ENCODE measurements at places on chromosomes 2 and 18.
A peak's percentile ranks its signal among the peaks of the same experiment; 100 is the strongest.

GRCh38 chr18:58476022-58476421 lies 152.9 kb downstream of the ALPK2 start:
- DNase-seq = no peak

- no peak for DNase-seq
Observed at GRCh38 chr2:183034806-183035205, 3.5 kb downstream of the NCKAP1 start.

DNA sequence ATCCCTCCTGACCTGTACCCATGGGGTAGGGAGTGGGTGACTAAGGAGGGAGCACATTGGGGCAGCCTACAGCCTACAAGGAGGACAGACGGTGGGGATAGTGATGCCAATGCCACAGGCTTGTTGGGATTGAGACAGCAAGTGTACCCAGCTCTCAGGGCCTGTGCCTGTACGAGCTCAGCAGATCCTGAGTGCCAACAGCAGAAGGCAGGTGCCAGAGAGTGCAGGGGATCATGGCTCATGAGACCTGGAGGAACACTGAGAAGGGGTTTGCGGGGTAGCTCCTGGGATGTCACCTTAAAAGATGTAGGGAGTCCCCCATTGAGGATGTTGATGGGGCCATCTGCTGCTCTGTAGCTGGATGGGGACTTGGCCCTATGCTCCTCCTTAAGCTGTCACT lies 10.3 kb upstream of the SNED1 start:
- no peak for DNase-seq

DNA sequence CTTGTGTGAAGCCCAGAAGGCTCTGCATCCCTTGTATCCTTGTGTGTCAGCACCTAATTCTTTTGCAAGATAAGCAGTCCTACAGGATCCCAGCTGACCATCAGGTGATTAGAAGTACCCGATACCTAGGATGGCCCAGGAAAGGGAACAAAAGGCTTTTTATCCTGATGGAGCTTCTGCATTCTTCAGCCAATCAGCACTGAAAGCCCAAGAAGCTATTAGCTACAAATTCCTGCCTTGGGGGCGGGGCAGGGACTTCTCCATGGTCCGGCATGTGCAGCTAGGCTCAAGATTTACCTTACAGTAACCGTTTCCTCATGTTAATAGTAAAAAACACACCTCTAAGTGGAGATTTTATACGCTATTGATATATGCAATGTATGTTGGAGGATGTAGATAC lies 264.6 kb upstream of the THUMPD2 start:
- DNase-seq = no peak

DNA sequence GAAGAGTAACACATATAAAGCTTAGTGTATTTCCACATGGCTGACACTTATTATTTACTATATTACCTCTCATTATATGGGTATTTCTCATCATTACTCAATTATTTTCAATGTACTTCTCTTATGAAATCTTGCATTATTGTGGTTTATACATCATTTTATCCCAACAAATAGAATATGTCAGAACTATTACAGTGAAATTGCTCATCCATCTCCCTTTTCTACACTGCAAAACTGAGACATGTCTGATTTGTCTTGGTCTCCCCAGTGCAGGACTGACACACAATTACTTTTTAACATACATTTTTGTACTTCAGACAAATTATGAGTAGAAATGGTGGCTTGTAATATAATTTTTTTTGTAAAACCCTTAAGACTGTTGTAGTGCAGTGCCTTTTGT lies 600.9 kb downstream of the PLCL1 start:
- DNase-seq = no peak

DNA sequence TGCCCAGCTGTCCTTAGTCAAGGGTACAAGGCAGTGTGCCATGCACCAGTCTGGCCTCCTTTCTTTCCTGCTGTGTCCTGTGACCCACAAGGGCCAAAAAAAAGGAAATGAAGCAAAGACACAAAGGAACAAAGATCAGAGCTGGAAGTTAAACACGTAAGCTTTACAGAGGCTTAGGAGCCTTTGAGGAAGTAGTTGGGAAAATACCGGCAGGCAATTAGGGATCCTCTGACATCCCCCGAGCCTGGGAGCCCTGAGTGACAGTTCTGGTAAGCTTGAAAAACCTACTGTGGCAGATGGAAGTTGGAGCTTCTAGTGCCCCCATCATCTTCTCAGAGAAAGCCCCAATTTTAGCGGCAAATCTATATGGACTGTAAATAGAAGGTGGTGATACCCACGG lies 78.5 kb downstream of the SPRED2 start:
- no peak for DNase-seq

DNA sequence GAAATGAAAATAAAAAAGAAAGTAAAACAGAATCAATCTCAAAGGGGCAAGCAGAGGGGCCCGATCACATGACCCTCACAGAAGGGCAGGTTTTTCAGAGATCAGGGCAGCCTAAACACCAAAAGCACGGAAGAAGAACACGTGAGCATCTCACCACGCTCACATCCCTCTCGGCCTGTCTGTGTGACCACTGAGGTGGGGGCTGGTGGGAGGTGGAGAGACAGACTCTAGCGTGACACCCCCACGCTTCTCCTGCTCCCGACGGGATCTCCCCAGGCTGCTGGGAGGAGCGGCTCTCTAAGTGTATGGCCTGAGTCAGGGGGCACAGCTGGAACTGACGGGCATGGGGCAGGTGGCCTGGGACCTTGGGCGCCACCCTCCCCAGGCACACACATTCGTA lies 23.5 kb upstream of the MTERF4 start:
- no peak for DNase-seq

- DNase-seq = peak; percentile 83
Observed at GRCh38 chr18:59139291-59139614, 431 bp upstream of the SEC11C start.

DNA sequence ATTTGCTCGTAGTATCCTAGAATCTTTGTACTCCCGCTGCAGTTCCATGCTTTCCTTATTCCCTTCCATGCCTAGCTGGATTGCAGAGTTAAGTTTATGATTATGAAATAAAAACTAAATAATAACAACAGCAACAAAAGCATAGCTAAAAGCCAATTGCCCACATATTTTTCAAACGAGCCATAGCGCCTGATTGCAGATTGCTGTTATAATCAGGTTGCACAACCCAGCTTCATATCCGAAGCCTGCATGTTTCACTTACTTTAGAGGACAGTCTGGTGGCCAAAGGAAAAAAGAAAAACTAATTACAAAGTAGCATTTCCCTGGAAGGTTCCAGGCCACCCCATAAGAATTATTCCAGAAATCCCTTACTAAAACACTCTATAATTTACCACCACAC lies 31.9 kb upstream of the PNO1 start:
- no peak for DNase-seq

- DNase-seq = no peak
Observed at GRCh38 chr2:155424518-155424917, 726.0 kb downstream of the KCNJ3 start.

All from Jurkat, Clone E6-1 (cell line).